ENCODE measurements at places on chromosomes 3 and 15.

GRCh38 chr3:72816862-72817355, 31.3 kb downstream of the SHQ1 start:
- DNase-seq, result no peak

DNA sequence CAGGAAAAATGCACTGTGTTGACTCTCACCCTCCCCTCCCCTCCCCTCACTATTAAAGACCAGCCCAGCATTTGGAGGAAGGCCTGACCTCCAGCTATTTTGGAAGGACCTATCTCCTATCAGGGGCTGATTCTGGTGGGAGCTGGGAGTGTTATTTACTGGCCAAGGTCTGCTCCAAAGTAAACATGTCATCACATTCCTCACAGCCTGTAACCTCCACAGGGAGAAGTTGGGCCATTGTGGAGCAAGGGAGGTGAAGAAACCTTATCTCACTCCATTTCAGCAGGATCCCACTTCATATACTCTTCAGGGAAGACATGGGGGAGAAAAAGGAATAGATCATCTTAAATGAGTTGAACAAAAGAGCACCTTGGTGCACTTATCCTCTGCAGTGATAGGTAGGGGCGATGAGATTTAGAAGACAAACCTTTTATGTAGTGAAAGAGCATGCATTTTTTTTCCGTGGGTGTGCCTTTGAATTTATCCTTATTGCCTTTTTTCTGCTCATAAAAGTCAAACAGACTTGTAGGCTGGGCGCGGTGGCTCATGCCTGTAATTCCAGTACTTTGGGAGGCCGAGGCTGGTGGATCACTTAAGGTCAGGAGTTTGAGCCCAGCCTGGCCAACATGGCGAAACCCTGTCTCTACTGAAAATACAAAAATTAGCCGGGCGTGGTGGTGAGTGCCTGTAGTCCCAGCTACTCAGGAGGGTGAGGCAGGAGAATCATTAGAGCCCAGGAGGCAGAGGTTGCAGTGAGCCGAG, 15.6 kb upstream of the FLNB start:
- DNase-seq, result no peak

DNA sequence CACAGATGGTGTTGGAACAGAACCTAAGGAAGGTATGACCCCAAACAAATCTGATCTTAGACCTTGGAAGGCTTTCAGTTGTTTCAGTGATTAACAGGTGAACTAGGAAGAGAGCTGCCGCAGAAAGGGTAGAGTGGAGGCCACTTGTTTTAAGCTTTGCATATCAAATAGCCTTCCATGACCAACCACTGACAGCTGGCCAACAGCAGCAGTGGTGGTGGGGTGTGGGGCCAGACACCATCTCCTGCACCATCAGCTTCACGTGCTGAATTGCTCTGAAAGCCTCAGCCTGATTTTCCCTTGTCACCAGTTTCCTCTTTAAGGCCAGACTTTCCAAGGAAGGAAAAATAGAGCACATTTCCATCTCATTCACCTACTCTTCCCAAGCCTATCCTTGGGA, 16.6 kb upstream of the OSBPL11 start:
- no peak for DNase-seq

DNA sequence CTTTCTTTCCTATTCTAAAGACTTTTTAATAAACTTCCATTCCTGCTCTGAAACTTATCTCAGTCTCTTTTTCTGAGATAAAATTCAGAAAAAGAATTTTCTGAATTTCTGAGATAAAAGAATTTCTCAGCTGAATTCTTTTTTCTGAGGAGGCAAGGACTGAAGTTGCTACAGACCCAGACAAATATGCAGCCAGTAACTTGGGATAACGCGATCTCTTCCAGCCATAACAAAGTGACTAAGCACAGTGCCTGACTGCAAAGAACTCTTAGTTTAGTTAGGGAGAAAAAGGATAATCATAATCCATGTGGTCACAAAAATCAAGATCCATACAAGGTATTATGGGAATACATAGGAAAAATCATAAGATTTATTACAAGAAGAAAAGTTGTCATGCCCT, 222.0 kb upstream of the GAP43 start:
- DNase-seq, result peak; percentile 81

GRCh38 chr3:98326105-98326893, 27.4 kb upstream of the OR5K4 start:
- no peak for DNase-seq

DNA sequence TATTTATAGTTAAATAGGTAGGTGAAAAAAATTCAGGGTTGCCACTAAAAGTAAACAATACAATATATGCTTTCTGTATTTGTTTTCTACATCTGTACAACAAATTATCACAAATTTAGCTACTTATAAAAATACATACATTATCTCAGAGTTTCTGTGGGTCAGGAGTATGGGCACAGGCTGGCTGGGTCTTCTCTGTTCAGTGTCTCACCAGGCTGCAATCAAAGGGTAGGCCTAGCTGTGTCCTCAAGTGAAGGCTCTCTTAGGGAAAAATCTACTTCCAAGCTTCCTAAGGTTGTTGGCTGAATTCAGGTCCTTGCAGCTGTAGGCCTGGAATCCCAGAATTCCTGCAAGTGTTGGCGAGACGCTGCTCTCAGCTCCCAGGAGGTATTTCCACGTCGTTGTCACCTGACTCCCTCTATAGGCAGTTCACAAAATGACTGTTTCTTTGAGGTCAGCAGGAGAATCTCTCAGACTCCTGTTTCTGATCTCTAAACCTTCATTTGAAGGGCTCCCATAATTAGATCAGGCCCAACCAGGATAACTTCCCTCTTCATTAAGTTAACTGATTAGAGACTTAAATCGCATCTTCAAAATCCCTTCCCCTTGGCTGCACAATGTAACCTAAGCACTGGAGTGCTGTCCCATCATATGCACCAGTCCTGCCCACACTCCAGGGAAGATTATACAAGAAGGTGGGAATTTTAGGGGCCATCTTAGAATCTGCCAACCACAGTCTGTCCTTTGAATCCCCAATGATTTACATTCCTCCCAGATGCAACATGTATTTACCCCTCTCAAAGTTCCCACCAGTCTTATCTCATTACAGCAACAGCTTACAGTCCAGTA, 296.6 kb downstream of the SUCLG2 start:
- peak; percentile 31 for DNase-seq

GRCh38 chr15:40320931-40321371, 2.5 kb upstream of the INAFM2 start:
- peak; percentile 55 for DNase-seq

DNA sequence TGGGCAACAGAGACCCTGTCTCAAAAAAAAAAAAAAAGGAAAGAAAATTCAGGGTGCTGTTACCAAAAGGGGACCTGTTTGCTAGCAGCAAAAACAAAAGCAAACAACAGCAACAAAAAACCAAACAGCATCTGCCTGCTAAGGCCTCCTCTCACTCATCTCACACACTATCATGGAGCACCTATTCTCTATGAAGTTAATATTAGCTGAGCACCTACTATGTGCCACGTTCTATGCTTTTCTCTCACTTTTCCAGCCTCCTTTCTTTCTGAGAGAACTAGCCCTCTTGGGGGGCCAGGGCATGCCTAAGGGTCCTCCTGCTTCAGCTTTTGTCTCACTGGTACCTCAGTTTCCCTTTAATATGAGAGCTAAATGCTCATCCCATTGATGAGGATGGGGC, 468 bp upstream of the GPR62 start:
- no peak for DNase-seq

DNA sequence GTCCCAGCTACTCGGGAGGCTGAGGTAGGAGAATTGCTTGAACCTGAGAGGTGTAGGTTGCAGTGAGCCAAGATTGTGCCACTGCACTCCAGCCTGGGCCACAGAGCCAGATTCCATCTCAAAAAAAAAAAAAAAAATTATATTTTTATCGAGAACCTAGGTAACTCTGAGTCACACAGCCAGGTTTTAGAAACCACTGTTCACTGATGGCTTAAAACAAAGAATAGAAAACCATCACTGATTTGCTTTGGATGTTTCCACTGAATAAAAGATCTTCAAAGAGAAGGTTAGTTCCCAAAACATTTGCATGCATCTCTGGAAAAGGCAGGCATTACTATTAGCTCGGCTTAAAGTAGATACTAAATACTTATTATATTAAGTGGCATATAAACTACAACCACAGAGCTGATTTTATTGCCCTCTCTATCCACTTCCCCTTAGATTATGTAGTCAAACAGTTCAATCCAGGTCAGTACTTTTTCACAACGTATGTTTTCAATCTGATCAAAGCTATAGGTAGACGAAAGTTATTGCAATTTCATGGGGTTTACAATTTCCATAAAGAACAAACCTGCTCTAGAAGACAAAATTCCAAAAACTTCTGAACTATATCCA, 1.4 kb downstream of the B4GALT4 start:
- peak; percentile 7 for DNase-seq

DNA sequence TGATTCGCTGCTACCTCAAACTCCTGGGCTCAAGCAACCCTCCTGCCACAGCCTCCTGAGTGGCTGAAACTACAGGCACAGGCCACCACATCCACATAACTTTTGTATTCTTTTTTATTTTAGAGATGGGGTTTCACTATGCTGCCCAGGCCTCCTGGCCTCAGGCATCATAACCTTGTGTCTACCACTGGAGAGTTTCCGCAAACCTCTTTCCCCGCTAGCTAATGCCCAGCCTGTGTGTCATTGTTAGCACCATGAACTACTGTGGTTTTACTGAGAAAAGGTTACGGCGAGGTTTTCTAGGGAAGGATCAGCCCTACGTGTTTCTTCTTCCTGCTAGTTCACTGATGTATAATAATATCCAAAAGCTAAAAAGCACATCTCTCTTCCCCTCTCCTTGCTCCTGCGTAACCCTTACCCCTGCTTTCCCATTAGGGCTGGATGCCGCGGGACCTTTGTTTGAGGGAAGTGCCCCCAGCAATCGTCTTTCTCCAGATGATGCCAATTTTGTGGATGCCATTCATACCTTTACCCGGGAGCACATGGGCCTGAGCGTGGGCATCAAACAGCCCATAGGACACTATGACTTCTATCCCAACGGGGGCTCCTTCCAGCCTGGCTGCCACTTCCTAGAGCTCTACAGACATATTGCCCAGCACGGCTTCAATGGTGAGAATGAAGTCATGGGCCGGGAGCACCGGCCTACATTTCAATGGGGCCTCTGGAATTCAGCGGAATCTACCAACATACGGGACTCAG, 113.7 kb downstream of the LIPC start:
- peak; percentile 22 for DNase-seq

GRCh38 chr15:49748791-49749190, 127.9 kb downstream of the DTWD1 start:
- DNase-seq, result no peak

GRCh38 chr3:157248590-157249422, 88.9 kb upstream of the CCNL1 start:
- DNase-seq, result peak; percentile 95

DNA sequence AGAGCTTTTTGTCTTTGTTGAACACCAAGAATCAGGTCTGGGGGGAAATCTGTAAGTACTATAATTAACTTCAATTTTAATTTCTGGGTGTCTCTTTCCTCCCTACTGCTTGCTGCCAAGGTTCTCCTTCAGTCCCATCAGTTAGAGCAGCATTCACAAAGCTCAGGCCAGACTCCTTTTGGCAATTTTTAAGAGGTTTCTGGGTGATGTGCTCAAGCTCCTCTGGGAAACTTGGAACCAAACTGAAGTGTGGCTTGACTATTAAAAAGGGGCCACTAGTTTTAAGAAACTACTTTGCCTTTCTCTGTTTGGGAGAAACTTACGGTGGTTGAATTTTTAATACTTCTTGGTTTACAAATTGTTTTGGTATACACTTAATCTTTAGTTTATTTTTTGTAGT, 227.7 kb upstream of the SOX2 start:
- no peak for DNase-seq

- DNase-seq, result no peak
Measured at GRCh38 chr3:124636101-124636862, 94.0 kb upstream of the UMPS start.

DNA sequence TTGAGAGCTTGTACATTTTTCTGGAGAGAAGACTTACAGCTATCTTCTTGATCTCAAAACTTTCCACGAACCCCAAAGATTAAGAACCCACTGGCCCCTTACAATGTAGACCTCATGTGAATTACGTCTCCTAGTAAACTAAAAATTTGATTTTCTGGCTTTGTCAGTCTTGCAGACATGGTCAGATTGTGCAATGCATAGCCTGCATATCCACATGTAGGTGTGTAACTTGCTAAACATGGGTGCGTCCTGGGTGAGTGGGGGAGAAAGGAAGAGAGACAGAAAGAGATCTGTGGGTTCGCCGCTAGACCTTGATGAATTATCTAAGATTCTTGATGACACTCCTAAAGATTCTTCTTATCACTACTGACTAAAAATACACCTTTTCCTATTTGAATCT, 561.2 kb upstream of the MDFIC2 start:
- DNase-seq, result no peak

DNA sequence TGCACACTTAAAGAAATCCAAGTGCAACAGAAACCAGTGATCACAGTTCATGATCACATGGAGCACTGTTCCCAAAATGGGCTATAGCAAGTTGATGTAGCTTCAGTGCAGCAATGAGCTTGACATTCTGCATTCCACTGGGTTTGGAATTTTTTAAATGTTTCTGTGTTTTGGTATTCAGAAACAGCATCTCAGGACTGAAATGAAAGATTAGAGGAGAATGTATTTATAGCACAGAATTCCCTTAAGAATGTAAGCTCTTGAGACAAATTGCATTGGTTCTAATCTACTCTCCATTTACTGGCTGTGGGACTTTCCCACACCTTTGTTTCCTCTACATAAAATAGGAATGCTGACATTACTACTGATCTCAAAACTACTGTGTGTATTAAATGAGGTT, 162.7 kb downstream of the FGF12 start:
- DNase-seq, result no peak

DNA sequence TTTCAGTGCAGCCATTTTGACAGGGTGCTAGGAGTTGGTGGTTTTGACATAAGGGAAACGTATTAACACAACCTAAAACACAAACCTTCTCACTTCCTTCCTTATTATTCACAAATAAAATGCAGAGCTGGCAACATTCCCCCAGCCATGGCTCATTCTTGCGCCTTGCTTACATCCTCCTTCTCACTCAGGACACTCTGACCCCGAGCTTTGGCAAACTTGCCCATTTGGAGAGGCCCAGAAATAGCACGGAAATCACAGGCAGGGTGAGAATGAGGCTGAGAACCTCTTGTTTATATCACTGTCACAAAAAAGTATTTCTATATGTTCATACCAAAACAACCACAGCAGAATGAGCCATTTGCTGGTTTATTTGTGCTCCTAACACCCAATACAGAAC, 244.3 kb downstream of the NTRK3 start:
- DNase-seq, result no peak

- no peak for DNase-seq
Measured at GRCh38 chr15:58294681-58295254, 137.0 kb upstream of the LIPC start.
